Pancreas (tissue), 10 donors: ENCODE measurements at places on chromosomes 16 and 17. TPM values are rescaled to one million over a fixed set of nuclear protein-coding genes. Genes with fewer than 3 reads are reported as not detected.

The KIF19 gene
- 0.47 TPM for total RNA-seq

The CCDC144A gene
- 2.3 TPM for total RNA-seq

The TPSG1 gene
- not detected for total RNA-seq

The PROCA1 gene
- 0.31 TPM for total RNA-seq

The PRR15L gene
- 46.7 TPM for total RNA-seq

The SEPTIN1 gene
- total RNA-seq: 1.3 TPM

- no peaks in the 10 kb centered on the region for H3K27me3 ChIP-seq
- no peak overlapping the region for H3K4me3 ChIP-seq
- no peak for DNase-seq
Observed at GRCh38 chr17:63956296-63956920, 16.3 kb downstream of the SCN4A start.

The NCBP3 gene
- 13.8 TPM for total RNA-seq

- H3K27me3 ChIP-seq: no peaks in the 10 kb centered on the region
- no peaks in the 10 kb centered on the region for H3K36me3 ChIP-seq
- no peaks in the 10 kb centered on the region for H3K4me1 ChIP-seq
- no peak overlapping the region for H3K4me3 ChIP-seq
Observed at GRCh38 chr17:33124871-33125551, 133.4 kb downstream of the SPACA3 start.

The SDK2 gene
- total RNA-seq: 0.25 TPM

DNA sequence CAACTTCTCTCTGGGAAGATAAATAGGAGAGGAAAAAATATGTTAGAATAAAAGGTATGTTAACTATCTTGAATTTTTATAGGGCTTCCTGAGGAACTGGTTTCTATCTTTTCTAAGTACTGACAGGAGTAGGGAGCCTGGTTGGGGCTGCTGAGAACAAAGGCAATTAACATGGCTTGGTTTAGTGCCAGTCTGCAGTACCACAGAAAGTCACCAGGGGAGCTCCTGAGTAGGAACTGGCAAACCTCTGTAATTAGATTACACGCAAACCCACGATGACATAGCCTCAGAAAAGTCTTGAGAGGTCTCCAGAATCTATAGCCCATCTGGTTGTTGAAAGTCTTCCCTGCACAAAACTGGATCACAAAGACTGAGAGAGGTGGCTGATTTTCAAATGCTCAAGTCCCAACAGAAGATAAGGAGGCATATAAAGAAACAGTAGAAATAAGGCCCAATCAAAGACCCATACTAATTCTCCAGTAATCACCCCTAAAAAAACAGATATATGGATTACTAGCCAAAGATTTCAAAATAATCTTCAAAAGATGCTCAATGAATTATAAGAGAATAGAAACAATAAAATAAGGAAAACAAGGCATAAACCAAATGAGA lies 11.7 kb upstream of the CNTNAP4 start:
- H3K27me3 ChIP-seq: no peaks in the 10 kb centered on the region
- no peak overlapping the region for H3K27ac ChIP-seq
- H3K4me1 ChIP-seq: no peaks in the 10 kb centered on the region
- no peaks in the 10 kb centered on the region for H3K36me3 ChIP-seq
